ENCODE measurements at places on chromosomes 16 and 17. TPM values are rescaled to one million over a fixed set of nuclear protein-coding genes. Genes with fewer than 3 reads are reported as not detected.

DNA sequence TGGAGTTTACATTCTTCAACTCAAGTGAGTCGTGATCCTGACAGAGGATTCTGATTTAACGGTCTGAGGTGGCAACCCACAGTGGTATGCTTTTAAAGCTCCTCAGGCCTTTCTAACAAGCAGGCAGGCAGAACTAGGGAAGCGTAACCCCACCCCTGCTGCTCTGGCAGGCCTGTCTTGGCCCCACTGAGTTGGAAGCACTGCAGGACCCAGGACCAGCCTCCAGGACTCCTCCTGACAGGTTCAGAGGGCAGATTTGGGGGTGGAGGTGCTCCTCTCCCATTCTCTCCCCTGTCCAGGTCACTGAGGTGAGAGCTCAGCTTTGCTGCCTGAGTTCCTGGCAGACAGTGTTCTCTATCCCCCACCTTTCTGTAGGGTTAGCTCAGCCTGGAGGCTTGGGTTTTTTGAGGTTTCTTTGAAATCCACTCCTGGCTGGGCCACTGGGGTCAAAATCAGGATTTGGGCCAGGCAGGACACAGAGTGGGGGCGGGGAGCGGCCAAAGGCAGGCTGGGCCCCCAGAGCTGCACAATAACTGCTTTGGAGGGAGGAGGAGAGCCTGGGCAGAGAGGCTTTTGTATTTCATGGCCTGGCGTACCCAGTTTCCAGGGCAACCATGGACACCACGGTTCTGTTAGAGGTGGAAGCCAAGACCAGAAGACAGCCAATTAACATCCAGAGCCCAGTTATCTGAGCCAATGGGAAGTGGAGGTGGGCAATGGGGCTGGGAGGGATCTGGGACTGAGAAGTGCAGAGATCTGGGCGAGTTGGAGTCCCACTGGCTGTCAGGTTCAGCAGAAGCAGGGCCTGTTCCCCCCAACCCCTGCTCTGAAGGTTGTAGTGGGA, 9.5 kb downstream of the MRPL27 start:
- DNase-seq, result no peak

DNA sequence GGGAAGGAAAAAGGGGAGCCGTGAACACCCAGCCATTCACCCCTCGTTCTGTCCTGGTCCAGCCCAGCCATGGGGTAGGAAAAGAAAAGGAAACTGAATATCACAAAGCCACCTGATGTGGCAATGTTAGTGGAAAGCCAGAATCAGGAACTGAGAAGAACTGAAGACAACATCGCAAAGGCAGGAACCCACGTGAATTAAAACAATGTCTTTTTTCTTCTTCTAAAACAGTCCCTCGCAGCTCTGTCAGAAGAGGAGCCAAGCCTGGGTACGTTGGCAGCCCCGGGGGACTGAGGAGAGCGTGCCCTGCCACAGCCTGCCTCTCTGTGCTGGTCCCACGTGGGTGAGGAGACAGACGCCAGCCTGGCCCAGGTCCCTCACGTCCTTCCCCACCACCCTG, 55.0 kb downstream of the ZNF423 start:
- no peak for DNase-seq

DNA sequence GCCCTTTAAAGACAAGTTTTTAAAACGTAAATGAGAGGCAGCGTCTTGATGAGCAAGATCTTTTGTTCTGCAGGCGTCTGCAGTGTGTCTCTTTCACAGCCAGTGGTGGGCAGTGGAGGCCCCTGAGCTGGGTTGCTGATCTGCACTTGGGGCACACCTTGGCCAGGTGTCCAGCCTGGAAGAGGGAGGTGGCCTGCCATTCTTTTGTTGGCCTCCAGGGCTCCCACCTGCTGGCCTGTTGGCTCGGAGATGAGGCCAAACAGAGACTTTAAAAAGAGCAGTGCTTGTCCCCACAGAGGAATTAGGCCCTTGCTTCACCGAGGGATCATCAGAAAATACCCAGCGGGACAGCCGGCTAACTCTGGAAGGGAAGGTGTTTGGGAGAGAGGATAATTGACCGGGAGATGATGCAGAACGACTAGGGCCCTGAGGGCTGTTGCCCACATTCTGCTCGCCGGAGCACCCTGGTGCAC, 145.9 kb upstream of the PLCG2 start:
- no peak for DNase-seq

Gene GRAPL
- polyA plus RNA-seq, result 3.3 TPM

- no peak for DNase-seq
Measured at GRCh38 chr17:45905814-45906213, 11.5 kb downstream of the MAPT start.

GRCh38 chr17:43356450-43356849, 42.3 kb upstream of the ARL4D start:
- no peak for DNase-seq
